ENCODE measurements at places on chromosomes 13 and 19. TPM values are rescaled to one million over a fixed set of nuclear protein-coding genes. Genes with fewer than 3 reads are reported as not detected.

The USPL1 gene
- total RNA-seq, result 9.3 TPM

The HSD17B14 gene
- total RNA-seq, result 14.9 TPM

The LRRC63 gene
- total RNA-seq, result not detected

The DENND1C gene
- total RNA-seq, result not detected

The PDX1 gene
- not detected for total RNA-seq

The TMEM145 gene
- total RNA-seq, result not detected

Measured in pericardium fibroblast (primary cell).